ENCODE measurements at places on chromosomes 6 and 20. TPM values are rescaled to one million over a fixed set of nuclear protein-coding genes. Genes with fewer than 3 reads are reported as not detected.

GRCh38 chr6:107152638-107153430 lies 37.5 kb upstream of the BEND3 start:
- H3K4me1 ChIP-seq: peaks cover 32% of the 10 kb centered on the region
- peak overlapping the region; percentile 76 for H3K27ac ChIP-seq
- H3K27me3 ChIP-seq: no peaks in the 10 kb centered on the region
- H3K4me3 ChIP-seq: no peak overlapping the region

- H3K36me3 ChIP-seq: no peaks in the 10 kb centered on the region
- H3K27ac ChIP-seq: no peak overlapping the region
- no peak for DNase-seq
- no peak overlapping the region for H3K4me3 ChIP-seq
- no peaks in the 10 kb centered on the region for H3K4me1 ChIP-seq
Observed at GRCh38 chr20:20955892-20956291, 150.3 kb downstream of the LINC00237 start.

GRCh38 chr6:158780246-158780884 lies 38.8 kb downstream of the EZR start:
- peak overlapping the region; percentile 82 for H3K27ac ChIP-seq
- H3K4me1 ChIP-seq: peaks cover 20% of the 10 kb centered on the region
- H3K36me3 ChIP-seq: peaks cover 20% of the 10 kb centered on the region
- no peaks in the 10 kb centered on the region for H3K27me3 ChIP-seq

GRCh38 chr6:10658910-10659698 lies 35.3 kb downstream of the C6orf52 start:
- peak overlapping the region; percentile 29 for H3K4me3 ChIP-seq
- H3K36me3 ChIP-seq: no peaks in the 10 kb centered on the region
- DNase-seq: peak; percentile 9

GRCh38 chr6:33241968-33242367 lies 29.7 kb downstream of the VPS52 start:
- H3K4me3 ChIP-seq: no peak overlapping the region
- DNase-seq: no peak
- H3K36me3 ChIP-seq: no peaks in the 10 kb centered on the region

- no peak overlapping the region for H3K27ac ChIP-seq
- H3K4me3 ChIP-seq: no peak overlapping the region
- H3K4me1 ChIP-seq: no peaks in the 10 kb centered on the region
- no peak for DNase-seq
- H3K27me3 ChIP-seq: no peaks in the 10 kb centered on the region
Observed at GRCh38 chr20:47872341-47872740, 87.1 kb upstream of the SULF2 start.

GRCh38 chr6:160240691-160241084 lies 17.9 kb downstream of the SLC22A2 start:
- peaks cover 13% of the 10 kb centered on the region for H3K4me1 ChIP-seq
- no peak overlapping the region for H3K27ac ChIP-seq
- H3K4me3 ChIP-seq: no peak overlapping the region
- DNase-seq: no peak

DNA sequence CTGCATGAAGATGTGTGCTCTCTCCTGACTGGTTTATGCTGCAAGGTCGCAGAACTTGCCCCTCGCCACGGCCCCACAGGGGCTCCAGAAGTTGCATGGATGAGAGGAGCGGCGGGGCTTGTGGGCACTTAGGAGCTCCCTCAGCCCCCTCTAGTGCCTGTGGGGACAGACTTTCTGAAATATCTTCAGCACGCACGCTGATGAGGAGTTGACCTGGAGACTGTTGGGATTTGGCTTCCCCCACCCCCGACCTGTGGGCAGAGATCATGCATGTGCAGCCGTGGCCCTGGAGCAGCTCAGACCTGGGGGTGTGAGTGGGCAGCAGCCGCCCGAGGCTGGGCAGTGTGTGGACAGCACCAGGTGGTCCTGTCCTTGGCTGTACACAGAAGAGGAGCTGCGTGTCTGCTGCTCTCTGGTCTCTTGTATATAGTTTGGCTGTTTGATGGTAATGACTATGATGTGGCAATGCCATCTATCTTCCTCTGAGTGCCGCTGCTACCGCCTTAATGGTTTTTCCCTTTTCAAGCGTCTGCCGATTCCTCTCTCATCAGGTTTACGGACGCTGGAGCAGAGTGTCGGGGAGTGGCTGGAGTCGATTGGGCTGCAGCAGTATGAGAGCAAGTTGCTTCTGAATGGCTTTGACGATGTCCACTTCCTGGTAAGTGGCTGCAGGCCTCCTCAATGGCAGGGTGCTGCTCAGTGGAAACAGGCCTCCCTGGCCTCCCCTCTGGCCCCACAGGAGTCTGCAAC lies 81.4 kb downstream of the TCP11 start:
- H3K27me3 ChIP-seq: no peaks in the 10 kb centered on the region
- H3K4me3 ChIP-seq: no peak overlapping the region
- H3K36me3 ChIP-seq: no peaks in the 10 kb centered on the region
- DNase-seq: no peak

- peak overlapping the region; percentile 91 for H3K4me3 ChIP-seq
- peak overlapping the region; percentile 98 for H3K27ac ChIP-seq
- no peak for DNase-seq
- peaks cover 30% of the 10 kb centered on the region for H3K4me1 ChIP-seq
- no peaks in the 10 kb centered on the region for H3K36me3 ChIP-seq
- H3K27me3 ChIP-seq: no peaks in the 10 kb centered on the region
Observed at GRCh38 chr20:1465470-1466210, 1.0 kb downstream of the NSFL1C start.

DNA sequence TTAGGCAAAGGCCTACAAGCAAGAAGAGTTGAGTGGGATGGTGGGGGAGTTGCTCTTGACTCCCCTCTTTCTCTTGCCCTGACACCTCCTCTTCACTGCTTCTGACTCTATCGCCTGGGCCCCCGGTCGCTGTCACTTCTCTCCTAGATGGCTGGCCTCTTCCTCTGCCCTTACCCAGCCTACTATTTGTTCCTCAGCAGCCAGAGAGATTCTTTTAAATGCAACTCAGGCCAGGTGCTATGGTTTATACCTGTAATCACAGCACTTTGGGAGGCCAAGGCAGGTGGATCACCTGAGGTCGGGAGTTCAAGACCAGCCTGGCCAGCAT lies 4.3 kb upstream of the PDYN start:
- H3K4me1 ChIP-seq: no peaks in the 10 kb centered on the region
- no peaks in the 10 kb centered on the region for H3K36me3 ChIP-seq
- H3K27ac ChIP-seq: no peak overlapping the region
- H3K4me3 ChIP-seq: no peak overlapping the region
- H3K27me3 ChIP-seq: peaks cover 32% of the 10 kb centered on the region

GRCh38 chr6:108274546-108274945 lies 13.7 kb upstream of the SNX3 start:
- DNase-seq: no peak
- no peaks in the 10 kb centered on the region for H3K27me3 ChIP-seq
- peaks cover 4% of the 10 kb centered on the region for H3K4me1 ChIP-seq
- H3K27ac ChIP-seq: no peak overlapping the region

DNA sequence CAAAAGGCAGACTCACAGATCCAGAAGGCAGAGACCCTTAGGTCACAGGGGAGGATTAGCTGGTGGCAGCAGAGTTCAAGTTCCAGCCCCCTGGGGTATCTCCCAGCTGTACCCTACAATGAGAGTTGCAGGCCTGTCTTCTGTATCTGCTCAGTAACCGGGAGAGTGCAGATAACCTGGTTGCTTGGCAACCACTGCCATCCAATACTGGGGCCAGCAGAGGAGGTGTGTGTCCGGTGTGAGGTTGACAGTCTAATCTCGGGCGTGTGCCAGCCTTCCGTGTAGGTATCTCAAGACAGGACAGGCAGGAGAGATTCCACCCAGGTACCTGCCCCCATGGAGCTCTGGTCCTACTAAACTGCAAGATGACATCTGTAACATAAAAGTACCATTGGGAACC lies 56.6 kb upstream of the TBC1D7 start:
- H3K27ac ChIP-seq: no peak overlapping the region
- H3K36me3 ChIP-seq: no peaks in the 10 kb centered on the region
- DNase-seq: no peak
- H3K4me3 ChIP-seq: no peak overlapping the region
- H3K27me3 ChIP-seq: no peaks in the 10 kb centered on the region
- H3K4me1 ChIP-seq: peaks cover 2% of the 10 kb centered on the region

GRCh38 chr20:408843-409696 lies 971 bp downstream of the RBCK1 start:
- no peak for DNase-seq
- no peaks in the 10 kb centered on the region for H3K27me3 ChIP-seq
- peaks cover 16% of the 10 kb centered on the region for H3K4me1 ChIP-seq
- peaks cover 3% of the 10 kb centered on the region for H3K36me3 ChIP-seq

DNA sequence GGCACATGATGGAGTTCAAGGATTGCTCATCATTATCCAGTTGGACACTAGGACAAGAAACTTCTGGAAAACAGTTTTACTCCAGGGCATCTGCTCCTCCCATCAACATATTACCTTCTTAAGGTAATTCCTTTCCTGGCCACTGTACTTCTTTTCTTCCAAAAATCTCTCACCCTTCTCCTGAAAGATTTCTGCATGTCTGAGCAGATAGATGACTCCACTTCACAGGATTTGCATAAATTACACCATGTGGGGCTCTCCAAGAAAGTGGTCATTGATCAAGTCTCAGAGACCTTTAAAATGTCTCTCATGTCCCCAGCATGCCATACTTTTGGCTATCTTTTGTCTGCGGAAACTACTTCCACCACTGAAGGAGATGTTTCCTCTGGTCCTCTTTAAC lies 103.2 kb upstream of the TNFAIP3 start:
- H3K27ac ChIP-seq: no peak overlapping the region
- no peaks in the 10 kb centered on the region for H3K27me3 ChIP-seq
- no peaks in the 10 kb centered on the region for H3K36me3 ChIP-seq
- no peak for DNase-seq
- peaks cover 8% of the 10 kb centered on the region for H3K4me1 ChIP-seq

- H3K27ac ChIP-seq: no peak overlapping the region
- no peak overlapping the region for H3K4me3 ChIP-seq
- H3K36me3 ChIP-seq: no peaks in the 10 kb centered on the region
- no peaks in the 10 kb centered on the region for H3K4me1 ChIP-seq
Observed at GRCh38 chr20:20233041-20233514, 134.8 kb upstream of the INSM1 start.

DNA sequence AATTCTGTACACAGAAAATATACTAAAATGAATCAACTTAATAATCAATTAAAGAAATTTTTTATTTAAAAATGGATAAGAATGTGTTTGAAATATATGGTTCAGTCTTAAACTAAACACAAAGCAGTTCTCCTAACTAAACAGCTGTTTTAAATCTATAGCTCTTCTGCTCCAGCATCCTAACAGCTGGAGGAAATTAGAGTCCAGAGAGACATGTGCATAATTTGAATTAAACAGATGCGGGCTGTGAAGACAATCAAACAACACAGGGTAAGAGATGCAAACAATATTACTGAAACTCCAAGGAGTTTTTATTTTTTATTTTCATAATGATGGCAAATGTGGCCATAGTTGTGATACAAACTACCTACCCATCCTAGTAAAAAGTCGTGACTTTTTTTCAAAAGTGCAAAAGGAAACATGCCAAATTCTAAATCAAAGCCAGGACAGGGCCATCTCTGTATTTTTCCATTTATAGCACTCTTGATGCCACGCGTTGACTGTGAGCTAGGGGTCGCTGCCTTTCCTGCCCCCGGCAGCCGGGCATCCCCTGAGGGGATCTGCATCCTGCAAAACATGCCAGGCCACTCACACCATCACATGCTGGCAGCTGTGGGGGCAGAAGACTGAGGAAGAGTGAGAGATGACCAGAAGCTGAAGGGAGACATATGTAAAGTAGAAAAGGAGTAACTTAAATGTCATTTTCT lies 310.6 kb downstream of the PRKN start:
- no peaks in the 10 kb centered on the region for H3K4me1 ChIP-seq
- no peak overlapping the region for H3K4me3 ChIP-seq
- no peaks in the 10 kb centered on the region for H3K27me3 ChIP-seq
- no peak overlapping the region for H3K27ac ChIP-seq
- H3K36me3 ChIP-seq: no peaks in the 10 kb centered on the region

- no peaks in the 10 kb centered on the region for H3K36me3 ChIP-seq
- peaks cover 8% of the 10 kb centered on the region for H3K4me1 ChIP-seq
- H3K27ac ChIP-seq: no peak overlapping the region
- no peaks in the 10 kb centered on the region for H3K27me3 ChIP-seq
Observed at GRCh38 chr6:146902846-146903245, 301.4 kb upstream of the STXBP5 start.

GRCh38 chr6:133431031-133431430 lies 189.9 kb downstream of the EYA4 start:
- H3K27ac ChIP-seq: no peak overlapping the region
- H3K4me3 ChIP-seq: no peak overlapping the region
- no peaks in the 10 kb centered on the region for H3K4me1 ChIP-seq

GRCh38 chr6:152078804-152079203 lies 271.3 kb downstream of the ESR1 start:
- H3K36me3 ChIP-seq: no peaks in the 10 kb centered on the region
- no peak for DNase-seq
- H3K4me3 ChIP-seq: no peak overlapping the region
- no peaks in the 10 kb centered on the region for H3K27me3 ChIP-seq
- no peak overlapping the region for H3K27ac ChIP-seq

GRCh38 chr20:59403261-59403961 lies 103.0 kb downstream of the EDN3 start:
- H3K36me3 ChIP-seq: no peaks in the 10 kb centered on the region
- peaks cover 58% of the 10 kb centered on the region for H3K27me3 ChIP-seq
- DNase-seq: peak; percentile 79
- H3K4me3 ChIP-seq: peak overlapping the region; percentile 17
- peaks cover 31% of the 10 kb centered on the region for H3K4me1 ChIP-seq
- H3K27ac ChIP-seq: no peak overlapping the region

DNA sequence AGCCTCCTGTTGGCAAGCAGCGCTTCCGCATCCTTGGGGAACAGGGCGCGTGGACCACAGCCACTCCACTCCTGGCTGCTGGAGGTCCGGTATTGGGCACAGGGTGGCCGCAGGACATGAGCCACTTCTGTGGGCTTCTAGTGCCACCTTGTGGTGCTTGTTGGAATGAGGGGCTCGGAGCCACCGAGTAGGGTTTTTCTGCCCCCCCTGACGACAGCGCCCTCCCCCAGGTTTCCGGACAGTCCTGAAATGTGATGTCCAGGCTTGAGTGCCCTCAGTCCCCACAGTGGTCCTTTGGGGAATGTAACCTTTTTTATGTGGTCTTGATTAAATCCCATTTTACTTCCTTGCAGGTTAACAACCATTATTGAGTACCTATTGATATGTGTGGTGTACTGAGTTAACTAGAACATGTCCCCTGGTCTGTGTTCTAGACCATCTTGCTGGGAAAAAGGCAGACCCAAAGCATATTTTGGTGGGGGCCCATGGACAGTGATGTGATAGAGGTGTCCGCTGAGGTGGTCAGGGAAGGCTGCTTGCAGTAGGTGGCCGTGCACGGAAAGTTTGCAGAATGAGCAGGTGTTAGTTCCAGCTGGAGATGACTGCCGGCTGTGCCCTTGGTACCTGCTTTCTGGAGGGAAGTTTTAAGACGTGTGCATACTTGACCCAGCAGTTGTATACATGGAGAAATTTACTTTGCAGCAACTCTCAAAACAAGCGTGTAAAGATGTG lies 70.0 kb downstream of the PTPN1 start:
- peak; percentile 71 for DNase-seq
- no peaks in the 10 kb centered on the region for H3K27me3 ChIP-seq
- H3K27ac ChIP-seq: no peak overlapping the region
- no peaks in the 10 kb centered on the region for H3K4me1 ChIP-seq

The PRICKLE4 gene
- total RNA-seq: 1.2 TPM

The HRH3 gene
- total RNA-seq: not detected

The RNGTT gene
- total RNA-seq: 15.6 TPM

The ELOVL2 gene
- 24.8 TPM for total RNA-seq

The SLC13A3 gene
- 2.4 TPM for total RNA-seq

The NT5E gene
- total RNA-seq: 1.7 TPM

The NMBR gene
- total RNA-seq: 0.27 TPM

The ARMC2 gene
- 2.8 TPM for total RNA-seq

The CASS4 gene
- total RNA-seq: 0.13 TPM

The CALHM4 gene
- total RNA-seq: not detected

The PNLDC1 gene
- total RNA-seq: not detected

The SS18L1 gene
- total RNA-seq: 14.4 TPM

All from hepatocyte (in vitro differentiated cells).